ENCODE measurements at places on chromosomes 7 and 10.

DNA sequence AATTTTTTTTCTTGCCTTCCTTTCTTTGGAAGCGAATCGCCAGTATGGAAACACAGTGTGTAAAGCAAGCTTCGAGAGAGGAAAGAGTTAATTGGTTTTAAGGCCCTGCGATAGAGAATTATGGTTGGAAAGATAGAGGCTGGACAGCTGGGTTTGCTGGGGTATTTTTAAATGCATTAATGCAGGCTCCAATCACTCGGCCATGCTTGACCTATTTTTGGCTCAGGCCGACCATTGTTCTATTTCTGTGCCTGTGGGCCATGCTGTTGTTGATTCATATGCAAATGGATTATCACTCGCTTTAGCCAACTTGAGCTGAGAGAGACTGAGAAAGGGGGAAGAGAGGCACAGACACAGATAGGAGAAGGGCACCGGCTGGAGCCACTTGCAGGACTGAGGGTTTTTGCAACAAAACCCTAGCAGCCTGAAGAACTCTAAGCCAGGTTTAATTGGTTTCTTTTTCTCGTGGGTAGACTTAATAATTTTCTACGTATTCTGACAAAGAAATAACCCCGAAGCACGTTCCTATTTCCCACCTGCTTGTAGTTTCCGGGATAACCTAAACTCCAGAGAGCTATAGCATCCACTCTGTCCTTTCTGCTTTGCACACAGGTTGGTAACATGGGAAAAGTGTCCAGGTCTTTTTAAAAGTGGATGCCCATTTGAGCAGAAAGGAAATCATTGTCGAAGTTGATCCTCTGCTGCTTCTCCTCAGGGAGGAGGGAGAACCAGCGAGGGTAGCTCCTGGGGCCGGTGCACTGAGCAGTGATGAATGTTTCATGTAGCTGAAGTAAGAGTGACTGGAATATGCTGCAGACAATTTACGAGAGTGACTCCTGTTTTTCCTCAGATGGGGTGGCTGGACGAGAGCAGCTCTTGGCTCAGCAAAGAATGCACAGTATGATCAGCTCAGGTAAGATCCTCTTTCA lies at the start of gene HDAC9:
TSS of gene HDAC9 (plus strand) at position 338 of the 929 bp plus-strand sequence. CDS start at position 892, 554 bp downstream.
- DNase-seq: peak; percentile 99

DNA sequence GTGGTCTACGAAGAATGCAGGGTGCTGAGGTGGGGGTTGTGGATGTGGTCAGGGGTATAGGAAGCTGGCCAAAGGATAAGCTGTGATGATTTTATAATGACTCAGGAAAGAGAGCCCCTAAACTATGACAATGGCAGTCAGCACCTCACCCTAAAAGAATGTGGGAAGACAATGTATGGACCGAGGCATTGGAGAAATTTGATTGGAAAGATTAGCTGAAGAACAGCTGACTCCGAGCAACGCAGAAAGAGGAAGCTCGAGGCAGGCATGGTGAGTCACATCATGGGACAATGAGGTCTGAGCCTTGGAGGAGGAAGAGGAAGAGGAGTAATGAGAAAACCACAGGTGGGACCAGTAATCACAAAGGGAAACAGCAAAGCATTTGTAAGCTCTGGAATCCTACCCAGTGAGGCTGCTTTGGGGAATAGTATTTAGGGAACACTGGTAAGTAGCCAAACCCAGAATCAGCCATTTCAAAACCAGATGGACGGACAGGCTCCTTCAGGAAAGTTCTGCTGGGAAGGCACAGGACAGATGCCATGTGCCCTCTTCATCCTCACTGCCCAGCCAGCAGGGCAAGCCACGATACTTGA lies 295.4 kb downstream of the PRPF18 start:
- no peak for DNase-seq

DNA sequence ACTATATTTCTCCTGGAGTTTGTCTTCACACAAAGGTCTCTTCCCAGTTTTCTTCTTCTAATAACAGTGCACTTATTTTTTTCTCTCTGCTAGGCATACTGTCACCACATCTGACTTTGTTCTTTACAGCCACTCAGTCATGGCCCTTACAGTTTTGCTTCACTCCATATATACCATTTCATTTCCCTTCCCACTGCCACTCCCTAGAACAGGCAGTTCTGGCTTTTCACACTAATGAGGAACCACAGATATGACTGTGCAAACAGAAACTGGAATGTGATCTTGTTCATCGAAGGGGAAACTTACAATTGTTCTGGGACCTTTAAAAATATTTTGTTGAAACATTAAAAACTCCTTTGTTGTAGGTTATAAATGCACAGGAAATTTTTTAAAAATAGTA lies 67.3 kb downstream of the EPDR1 start:
- no peak for DNase-seq

DNA sequence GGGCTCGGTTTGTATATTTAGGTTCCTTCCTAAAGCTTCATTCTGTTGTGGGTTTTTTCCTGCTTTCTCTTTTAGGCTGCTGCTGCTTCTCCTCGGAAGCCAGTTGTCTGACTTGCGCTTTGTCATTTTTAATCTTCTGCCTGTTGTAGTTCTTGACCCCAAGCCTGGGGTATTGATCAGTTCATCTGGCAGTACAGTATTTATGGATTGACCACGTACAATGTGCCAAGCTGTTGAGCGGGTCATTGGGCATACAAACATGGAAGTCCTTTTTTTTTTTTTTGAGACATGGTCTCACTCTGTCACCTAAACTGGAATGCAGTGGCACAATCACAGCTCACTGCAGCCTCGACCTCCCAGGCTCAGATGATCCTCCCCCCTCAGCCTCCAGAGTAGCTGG lies 4.3 kb downstream of the PROSER2 start:
- no peak for DNase-seq

GRCh38 chr7:73971322-73971703 lies 56.7 kb upstream of the ELN start:
- no peak for DNase-seq

DNA sequence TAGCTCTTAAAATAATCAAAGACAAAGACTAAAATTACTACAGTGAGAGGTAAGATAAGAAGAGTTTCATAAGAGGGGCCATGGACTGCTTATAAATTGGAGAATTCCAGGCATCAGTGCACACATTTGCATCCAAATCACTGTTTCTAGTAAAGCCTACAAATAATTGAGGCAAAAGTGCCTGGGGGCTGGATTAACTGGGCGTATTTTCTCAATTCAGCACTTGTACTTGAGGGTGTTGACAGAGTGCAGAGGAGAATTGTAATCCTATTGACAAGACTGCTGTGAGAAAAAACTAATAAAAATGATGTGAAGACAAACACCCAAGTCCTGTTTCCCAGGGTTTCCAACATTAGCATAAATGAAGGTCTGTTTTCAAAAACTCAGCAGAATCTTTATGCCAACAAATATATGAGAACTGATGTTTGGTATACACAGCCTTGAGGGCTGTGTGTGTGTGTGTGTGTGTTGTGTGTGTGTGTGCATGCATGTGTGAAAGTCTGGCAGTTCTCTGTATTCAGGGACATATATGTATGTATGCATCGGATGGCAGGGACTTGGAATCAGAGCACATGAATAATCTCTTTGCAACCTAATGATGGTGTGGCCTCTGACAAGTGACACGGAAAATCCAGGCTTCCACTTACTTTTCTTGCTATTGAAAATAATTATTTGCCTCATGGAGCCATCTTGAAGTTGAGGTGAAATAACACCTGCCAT lies 182.1 kb upstream of the CDC14C start:
- DNase-seq: peak; percentile 52

DNA sequence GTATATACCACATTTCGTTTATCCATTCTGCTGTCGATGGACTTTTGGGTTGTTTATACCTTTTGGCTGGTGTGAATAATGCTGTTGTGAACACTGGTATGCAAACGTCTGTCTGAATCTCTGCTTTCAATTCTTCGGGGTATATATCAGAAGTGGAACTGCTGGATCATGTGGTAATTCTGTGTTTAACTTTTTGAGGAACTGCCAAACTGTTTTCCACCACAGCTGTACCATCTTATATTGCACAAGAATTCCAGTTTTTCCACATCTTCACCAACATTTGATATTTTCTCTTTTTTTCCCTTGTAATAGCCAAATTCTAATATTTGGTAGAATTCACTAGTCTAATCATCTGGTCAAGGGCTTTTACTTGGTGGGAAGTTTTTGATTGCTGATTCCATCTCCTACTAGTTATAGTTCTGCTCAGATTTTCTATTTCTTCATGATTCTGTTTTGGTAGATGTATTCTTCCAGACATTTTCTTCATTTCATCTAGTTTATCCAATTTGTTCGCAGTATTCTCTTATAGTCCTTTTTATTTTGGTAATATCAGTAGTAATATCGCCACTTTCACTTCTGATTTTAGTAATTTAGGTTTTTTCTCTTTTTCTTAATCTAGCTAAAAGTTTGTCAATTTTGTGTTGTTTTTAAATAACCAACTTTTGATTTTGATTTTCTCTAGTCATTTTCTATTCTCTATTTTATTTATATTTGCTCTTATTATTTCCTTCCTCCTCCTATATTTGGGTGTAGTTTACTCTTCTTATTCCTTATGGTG lies 271.2 kb downstream of the ZEB1 start:
- DNase-seq: no peak

- DNase-seq: no peak
These were observed 48.4 kb upstream of the INPP5A start for GRCh38 chr10:132489053-132489703.

GRCh38 chr10:61744469-61744868 lies 81.7 kb downstream of the CABCOCO1 start:
- peak; percentile 28 for DNase-seq

- DNase-seq: no peak
These were observed 77.3 kb upstream of the SAMD8 start for GRCh38 chr10:75034131-75034512.

- peak; percentile 95 for DNase-seq
These were observed 647 bp upstream of the NACAD start for GRCh38 chr7:45089341-45089891.

DNA sequence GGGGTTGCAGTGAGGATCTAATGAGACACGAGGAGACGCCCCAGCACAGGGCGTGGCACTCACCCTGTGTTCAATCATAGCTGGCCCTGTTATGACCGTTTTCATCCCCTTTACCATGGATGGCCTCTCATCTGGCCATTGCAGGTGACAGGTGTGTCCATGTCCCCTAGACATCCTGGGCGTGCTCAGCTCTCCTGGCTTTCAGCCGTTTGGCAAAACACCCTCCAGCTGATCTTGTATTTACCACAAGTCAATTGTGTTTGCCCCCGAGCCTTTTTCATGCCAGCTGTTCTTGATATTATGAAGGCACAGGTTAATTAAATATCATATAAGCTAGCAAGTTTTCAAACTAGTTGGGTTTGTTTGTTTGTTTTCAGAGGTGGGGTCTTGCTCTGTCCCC lies 97.1 kb downstream of the CHST15 start:
- peak; percentile 40 for DNase-seq

DNA sequence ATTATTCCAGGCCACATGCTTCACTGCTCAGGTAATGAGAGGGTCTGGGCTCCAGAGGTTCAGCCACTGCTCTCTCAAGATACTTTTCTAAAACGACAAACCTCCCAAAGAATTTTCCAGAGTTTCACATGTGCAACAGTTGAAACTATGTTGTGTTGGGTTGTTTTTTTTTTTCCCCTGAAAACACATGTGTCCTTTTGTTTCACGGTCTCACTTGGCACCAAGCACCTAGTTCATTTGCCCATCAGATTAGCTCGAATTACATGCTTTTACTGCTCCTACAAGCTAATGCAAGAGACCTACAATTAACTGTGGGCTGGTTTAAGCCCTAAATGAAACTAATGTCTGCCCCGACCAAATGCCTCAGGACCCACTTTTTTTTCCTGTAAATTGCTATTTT lies 313.3 kb downstream of the FGFR2 start:
- DNase-seq: peak; percentile 81

- DNase-seq: peak; percentile 36
These were observed 17.7 kb upstream of the NODAL start for GRCh38 chr10:70459061-70459773.

GRCh38 chr10:121848082-121848481 lies 79.7 kb downstream of the ATE1 start:
- no peak for DNase-seq

DNA sequence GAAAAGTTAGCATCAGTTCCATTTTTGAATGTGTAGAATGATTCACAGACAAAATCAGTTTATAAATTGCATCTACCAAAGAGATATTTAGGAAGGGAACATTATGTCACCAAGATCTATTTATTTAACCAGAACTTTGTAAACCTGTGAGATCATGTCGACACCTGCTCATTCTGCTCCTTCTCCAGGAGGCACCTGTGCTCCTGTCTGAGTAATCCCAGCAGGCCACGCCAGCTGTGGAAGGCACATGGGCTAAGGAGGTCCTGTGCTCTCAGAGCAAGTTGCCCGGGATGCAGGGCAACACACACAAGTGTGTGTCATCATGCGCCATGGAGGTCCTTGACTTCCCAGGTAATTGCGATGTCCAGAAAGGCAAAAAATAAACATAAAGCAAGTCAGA lies 45.5 kb upstream of the ADARB2 start:
- DNase-seq: no peak

DNA sequence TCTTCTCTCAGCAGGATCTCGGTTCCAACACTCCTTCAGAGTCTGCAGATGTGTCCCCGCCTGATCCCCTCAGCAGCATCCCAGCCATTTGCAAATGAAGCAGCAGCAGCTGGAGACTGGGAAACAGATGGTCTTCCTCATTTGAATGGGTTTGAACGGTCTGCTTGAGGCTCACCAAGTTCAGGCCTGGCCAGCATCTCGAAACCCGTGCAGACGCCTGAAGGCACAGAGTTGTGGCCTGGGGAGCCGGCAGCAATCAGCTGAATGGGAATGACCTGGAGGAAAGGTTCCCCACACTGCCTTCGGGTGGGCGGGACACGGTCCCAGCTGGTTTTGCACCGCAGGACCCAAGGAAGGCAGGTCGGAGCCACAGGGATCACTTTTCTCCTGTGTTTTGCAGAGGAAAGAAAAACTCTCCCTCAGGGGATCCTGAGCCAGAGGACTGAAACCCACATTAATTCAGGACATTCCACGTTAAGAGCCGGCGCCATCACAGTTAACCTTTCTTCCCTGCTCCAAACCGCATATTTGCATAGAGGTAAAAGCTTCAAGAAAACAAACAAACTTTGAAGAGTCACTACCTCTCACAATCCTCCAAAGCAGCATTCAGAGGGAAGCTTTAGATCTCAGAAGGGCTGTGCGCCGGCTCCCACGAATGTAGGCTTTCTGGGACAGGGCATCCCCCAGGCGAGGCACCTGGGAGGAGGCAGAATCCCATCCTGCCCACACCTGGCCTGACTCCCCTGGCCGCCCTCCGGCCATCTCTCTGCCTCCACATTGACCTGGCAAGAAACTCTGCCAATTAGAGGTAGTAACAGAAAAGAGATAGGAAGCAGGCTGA lies 17.7 kb downstream of the FGFR2 start:
- peak; percentile 63 for DNase-seq

DNA sequence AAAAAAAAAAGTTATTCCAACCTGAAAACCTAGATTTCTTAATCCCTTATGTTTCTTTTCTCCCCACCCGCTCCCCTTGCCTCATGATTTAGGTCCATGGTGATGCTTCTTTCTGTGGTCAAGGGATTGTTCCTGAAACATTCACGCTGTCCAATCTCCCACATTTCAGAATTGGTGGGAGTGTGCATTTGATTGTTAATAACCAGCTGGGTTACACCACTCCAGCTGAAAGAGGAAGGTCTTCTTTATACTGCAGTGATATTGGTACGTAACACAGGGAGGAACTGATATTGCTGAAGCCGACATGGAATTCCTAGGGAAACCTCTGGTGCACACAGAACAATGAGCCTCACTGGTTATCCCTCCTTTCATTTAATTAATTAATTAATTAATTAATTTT lies 22.7 kb downstream of the DHTKD1 start:
- no peak for DNase-seq

- no peak for DNase-seq
These were observed 32.0 kb downstream of the GNA12 start for GRCh38 chr7:2812114-2812487.
